IPS DF 6.9 (cell line): ENCODE measurements at places on chromosomes 4 and X.

DNA sequence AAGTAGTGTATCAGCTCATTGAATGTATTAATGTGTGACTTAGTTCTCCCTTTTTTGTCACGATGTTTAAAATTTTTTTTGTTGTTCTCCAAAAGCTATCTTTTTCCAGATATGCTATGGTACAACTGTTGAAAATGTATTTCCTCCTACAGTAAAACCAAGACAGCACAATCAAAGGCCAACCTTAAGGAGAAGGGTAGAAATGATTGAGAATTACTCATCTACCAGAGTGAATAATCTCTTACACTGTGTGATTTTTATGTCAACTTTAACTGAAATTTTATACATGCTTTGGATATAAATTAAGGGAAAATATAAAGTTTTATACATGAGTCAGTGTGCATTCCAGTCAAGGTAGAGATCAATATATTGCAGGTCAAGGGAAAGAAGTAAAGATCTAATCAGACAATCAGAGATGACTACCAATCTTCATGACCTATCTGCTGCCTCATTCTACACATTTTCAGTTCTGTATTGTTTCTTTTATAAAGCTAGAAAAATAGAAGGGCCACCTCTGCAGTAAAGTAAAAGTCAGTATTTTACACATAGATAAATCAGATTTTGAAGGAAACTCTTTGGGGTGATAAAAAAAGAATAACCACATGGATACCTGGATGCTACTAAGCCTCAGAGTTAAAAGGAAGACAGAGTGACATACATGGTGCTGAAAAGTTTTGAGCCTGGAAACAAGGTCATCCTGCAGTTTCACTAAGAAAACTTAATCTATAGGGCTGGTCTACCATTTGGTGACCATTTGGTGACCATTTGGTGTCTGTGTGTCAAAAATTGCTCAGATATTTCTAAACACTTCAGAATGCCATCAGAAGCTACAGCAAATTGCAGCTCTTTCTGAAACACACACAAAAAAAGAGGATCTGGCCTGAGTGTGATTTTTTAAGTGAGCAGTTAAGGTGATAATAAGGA lies 1.6 kb downstream of the FAM13A start:
- peaks cover 2% of the 10 kb centered on the region; the same call in 1 of the 2 replicates for H3K4me1 ChIP-seq
- no peak for DNase-seq
- H3K4me3 ChIP-seq: peak overlapping the region; percentile 24; the same call in 1 of the 2 replicates
- no peak overlapping the region for H3K27ac ChIP-seq
- H3K36me3 ChIP-seq: no peaks in the 10 kb centered on the region

DNA sequence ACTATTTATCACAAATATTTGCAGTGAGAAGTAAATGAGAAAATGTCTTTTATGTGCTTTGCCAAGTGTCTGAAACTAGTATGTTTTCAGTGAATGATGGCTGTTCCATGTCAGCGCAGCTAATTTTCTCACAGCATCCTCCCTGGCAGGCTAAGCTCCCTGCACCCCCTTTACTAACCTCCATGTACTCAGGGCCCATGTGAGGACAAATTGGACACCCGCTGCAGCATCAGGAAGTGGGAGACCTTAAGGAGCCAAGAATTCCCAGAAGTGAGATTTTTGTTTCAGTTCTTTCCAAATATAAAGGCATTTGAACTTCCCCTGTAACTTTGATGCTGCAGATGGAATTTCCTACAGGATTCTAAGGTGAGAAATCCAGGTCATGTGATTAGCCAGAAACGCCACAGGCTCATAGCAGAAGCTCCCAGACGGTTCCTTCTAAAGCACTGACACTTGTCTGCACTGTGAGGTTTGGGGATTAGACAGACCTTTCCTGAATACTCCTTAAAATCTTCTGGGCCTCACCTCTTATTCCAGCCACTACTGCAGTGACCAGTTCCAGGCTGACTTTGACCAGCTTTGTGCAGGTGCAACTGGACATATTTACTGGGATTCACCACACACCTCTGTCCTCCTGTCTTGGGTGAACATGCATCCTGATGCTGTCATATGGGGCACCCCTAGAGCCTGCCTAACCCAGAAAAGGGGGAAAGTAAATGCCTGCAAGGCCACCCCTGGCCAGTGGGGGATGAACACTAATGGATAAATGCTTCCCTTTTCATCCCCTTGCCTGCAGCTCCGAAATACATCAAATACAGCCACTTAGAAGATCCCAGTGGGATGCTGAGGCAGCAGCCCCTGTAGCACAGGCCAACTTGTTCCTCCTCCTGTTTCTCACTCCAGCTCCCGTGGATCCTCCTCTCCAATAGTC lies 45.9 kb downstream of the LGI2 start:
- no peaks in the 10 kb centered on the region for H3K36me3 ChIP-seq
- no peak overlapping the region for H3K27ac ChIP-seq
- no peak for DNase-seq
- no peaks in the 10 kb centered on the region for H3K27me3 ChIP-seq

DNA sequence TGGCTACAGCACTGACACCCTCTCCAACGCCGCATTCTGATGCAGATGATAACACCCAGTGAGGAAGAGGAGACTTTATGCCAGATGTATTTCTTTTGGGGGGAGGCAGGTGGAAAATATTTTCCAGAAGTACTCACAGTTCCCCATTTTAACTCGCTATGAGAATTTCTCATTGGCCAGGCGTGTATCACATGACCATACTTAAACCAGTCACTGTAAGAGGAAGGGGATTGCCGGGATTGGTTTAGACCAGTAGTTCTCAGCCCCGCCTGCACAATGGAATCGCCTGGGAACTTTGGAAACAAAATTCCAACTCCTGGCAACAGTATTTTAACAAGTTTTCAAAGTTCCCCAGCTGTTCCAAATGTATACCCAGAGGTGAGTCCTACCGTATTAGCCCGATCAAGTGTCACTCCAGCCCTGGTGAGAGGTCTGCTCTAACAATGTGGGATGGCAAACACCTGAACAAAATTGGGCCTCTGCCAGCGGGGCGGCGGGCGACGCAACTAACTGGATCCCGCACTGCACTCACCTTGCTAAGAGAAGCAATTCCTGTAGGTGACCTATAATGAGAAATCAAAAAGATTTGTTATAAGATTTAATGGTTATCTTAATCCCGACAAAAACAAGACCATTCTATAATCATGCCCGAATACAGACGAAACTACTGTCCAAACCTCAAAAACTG lies 2.9 kb upstream of the MSL3 start:
- no peak overlapping the region for H3K27ac ChIP-seq

DNA sequence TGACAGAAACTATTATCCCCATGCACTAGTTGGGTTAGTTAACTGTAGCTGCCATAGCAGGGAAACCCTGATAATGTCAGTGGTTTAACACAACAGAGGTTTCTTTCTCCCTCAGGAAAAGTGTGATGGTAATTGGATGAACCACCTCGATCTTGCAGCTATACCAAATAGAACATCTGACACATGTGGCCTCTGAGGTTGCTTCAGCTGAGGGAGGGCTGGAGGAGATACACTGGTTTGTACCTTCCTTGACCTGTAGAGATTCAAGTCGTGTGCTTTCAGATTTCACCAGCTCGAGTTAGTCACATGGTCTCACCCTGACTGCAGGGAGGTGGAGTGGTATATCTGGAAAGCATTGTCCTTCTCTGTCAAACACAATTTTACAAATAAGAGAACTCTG lies 147.2 kb upstream of the SFRP2 start:
- DNase-seq: no peak
- H3K36me3 ChIP-seq: no peaks in the 10 kb centered on the region
- H3K4me3 ChIP-seq: no peak overlapping the region
- no peaks in the 10 kb centered on the region; the same call in 1 of the 2 replicates for H3K4me1 ChIP-seq
- H3K27me3 ChIP-seq: no peaks in the 10 kb centered on the region

DNA sequence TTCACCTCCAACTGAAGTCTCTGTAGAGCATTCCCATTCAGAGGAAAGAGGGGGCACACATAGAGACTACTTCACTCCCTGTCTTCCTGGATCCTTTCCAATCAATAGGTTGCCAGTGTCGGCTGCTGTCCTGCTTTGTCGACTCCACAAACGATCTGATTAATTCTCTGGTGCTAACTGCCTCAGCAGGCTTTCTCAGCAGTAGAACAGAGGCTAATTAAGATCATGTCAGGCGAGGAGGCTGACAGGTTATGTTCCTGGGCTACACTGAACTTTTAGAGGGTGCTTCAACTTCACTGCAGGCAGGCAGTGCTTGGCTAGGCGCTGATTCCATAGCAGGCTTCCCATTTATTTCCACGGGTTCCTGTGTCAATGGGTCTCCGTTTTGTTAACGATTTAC lies 79.2 kb downstream of the GRIA3 start:
- DNase-seq: no peak
- no peaks in the 10 kb centered on the region for H3K27me3 ChIP-seq
- no peak overlapping the region for H3K4me3 ChIP-seq
- no peaks in the 10 kb centered on the region for H3K36me3 ChIP-seq
- H3K4me1 ChIP-seq: peaks cover 1% of the 10 kb centered on the region; the same call in 1 of the 2 replicates

DNA sequence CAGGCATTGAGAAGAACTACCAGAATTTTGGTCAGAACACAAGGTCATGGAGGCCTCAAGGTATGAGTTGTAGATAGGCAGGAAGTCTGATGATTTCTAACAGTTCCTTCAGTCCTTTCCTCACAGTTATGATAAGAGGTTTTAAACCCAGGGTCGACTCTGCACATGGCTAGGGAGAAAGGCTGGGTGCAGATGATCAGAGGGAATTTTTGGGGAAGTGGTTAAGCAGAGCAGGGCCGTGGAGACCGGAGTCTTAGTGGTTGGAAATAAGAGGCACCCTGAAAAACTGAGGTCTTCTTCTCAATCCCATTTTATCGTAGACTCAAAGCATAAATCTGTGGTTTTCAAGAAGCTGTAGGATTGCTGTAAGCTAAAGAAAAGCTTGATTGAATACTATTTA lies 118.5 kb upstream of the ANK2 start:
- H3K36me3 ChIP-seq: no peaks in the 10 kb centered on the region
- DNase-seq: no peak
- H3K27me3 ChIP-seq: no peaks in the 10 kb centered on the region
- H3K4me1 ChIP-seq: no peaks in the 10 kb centered on the region
- no peak overlapping the region for H3K4me3 ChIP-seq

DNA sequence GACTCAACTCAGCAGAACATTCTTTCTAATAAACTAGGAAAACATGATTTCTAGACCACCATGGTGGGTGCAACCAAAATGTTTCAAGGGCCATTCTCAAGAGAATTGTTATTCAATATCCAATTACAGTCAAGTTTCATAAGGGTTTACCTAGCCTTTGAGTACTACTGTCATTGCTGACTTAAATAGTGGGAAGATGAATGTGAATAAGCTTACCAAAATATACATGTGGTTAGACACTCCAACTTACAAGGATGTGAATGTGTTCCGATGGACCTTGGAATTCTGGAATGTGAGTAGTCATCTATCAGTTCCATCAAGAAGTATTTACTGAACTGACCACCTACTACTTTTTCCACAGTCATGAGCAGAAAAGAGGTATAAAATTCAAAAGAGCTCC lies 16.9 kb downstream of the SH3RF1 start:
- H3K27ac ChIP-seq: no peak overlapping the region
- no peaks in the 10 kb centered on the region for H3K27me3 ChIP-seq
- no peak overlapping the region for H3K4me3 ChIP-seq
- no peak for DNase-seq
- H3K4me1 ChIP-seq: peaks cover 8% of the 10 kb centered on the region

- no peak overlapping the region for H3K4me3 ChIP-seq
- DNase-seq: no peak
- H3K27ac ChIP-seq: no peak overlapping the region
- no peaks in the 10 kb centered on the region; the same call in 1 of the 2 replicates for H3K4me1 ChIP-seq
- no peaks in the 10 kb centered on the region for H3K36me3 ChIP-seq
Measured at GRCh38 chrX:49212861-49213260, 12.9 kb upstream of the SYP start.

DNA sequence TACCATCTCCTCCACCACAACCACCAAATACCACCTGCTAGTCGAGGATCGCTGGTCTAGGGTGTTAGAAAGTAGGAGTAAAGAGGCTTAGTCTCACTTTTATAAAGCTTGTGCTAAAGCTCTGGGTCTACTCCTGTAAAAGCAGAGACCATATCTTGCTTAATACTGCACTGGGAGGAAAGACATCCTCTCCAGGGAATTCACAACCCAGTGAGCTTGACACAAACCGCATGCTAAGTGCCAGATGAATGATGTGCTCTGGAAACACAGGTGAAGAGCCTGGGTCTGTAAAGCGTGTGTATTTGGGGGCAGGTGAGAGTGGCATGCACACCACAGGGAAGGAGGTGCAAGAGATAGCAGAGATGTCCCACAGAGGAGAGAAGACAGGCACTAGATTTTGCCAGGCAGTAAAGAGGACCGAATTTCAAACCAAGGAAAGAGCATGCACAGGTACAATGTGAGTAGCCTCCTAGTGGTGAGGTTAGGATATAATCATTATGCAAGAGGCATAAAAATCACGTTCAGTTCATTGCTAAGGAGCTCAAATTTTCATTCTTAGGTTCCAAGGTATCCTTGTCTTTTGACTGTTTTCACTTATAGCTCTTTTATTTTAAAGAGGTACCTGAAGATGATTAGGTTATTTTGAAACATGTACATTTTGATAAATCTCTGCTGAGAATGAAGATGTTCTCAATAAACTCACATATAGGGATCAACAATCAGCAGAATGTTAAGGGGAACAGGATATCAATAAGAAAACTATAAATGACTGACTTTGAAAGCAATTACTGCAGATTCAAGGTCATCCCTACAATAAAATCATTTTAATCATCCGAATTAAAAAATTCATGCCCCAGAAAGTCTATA lies 20.7 kb downstream of the TAPT1 start:
- H3K27ac ChIP-seq: no peak overlapping the region
- no peaks in the 10 kb centered on the region for H3K36me3 ChIP-seq
- H3K4me3 ChIP-seq: no peak overlapping the region
- no peaks in the 10 kb centered on the region for H3K27me3 ChIP-seq
- H3K4me1 ChIP-seq: peaks cover 5% of the 10 kb centered on the region; the same call in 1 of the 2 replicates

- no peaks in the 10 kb centered on the region for H3K27me3 ChIP-seq
- H3K36me3 ChIP-seq: no peaks in the 10 kb centered on the region
- no peak overlapping the region for H3K4me3 ChIP-seq
- no peak for DNase-seq
- no peak overlapping the region for H3K27ac ChIP-seq
Measured at GRCh38 chr4:140719686-140720085, 36.5 kb downstream of the TBC1D9 start.

DNA sequence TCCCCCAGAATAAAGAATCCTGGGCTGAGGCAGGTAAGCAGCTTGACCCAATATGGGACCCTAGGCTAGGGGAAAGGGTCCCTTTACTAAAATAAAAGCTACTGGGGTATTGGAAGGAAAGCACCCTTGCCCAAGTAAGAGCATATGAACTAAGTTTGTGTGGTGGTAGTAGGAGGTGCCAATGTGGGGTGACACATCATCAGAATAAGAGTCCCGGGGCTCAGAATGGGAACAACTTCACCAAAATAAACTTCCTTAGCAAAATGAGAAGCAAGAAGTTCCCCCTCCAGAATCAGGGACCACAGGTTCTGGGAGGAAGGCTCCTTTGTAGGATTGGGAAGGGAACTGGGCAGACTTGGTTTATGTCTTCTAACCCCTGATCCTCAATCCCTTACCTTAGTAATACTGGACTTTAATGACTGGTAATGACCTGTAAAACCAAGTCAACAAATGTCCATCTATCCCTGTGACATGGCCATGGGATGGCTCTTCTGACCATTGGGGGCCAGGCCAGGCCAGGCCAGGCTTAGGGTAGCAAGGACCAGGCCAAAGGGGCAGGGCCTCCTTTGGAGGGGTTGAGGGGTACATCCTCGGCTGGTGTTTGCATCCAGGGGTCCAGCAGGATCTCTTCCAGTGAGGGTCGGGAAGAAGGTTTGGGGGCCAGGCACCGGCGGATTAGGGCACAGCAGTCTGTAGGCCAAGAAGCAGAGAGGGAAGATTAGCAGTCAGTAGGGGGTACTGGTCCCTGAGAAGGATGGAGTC lies 2.3 kb upstream of the SLC35A2 start:
- H3K27me3 ChIP-seq: no peaks in the 10 kb centered on the region
- no peak overlapping the region for H3K4me3 ChIP-seq
- no peak for DNase-seq
- H3K27ac ChIP-seq: no peak overlapping the region
- peaks cover 15% of the 10 kb centered on the region for H3K36me3 ChIP-seq
